ENCODE measurements at places on chromosomes 2 and 18.
A peak's percentile ranks its signal among the peaks of the same experiment; 100 is the strongest.

- no peak for DNase-seq
Measured at GRCh38 chr2:239820836-239821693, 204.1 kb downstream of the NDUFA10 start.

GRCh38 chr2:183029219-183029618 lies 9.0 kb downstream of the NCKAP1 start:
- no peak for DNase-seq

DNA sequence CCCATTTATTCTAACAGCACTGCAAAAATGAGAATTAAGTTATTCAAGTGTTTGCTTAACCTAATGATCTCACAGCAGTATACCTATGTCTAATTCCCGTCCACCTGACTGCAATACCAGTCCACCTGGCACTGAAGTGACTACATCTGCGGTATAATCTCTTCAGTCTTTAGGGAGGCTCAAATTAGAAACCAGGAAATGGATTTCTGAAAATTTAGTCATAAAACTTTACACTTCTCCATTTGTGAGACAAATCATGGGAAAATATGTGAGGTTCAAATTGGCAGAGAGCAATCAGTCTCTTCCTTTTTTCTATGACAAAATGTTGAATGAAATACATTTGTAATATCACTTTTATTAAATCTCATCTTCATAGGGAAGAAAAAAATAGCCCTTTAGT lies 33.0 kb downstream of the FTCDNL1 start:
- DNase-seq, result no peak

GRCh38 chr2:157657101-157657500 lies 28.4 kb upstream of the ACVR1C start:
- no peak for DNase-seq

GRCh38 chr18:57249883-57250282 lies 102.5 kb upstream of the ST8SIA3 start:
- no peak for DNase-seq

DNA sequence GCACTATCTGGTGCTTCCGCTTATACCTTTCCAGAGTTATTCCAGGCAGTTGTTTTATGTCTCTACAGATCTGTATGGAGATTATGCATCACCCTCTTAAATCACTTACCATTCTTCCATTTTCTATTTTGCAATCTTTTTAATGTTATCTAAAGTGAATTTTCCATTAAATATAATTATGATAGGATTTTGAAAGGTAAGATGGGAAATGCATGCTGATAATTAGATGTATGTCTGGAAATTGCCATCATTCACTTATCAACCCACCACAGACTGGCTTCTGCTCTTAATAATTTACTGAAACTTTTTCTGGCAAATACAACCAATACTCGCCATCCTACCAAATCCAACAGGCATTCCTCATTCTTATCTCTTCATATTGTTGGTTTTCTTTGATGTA lies 227.4 kb upstream of the MC4R start:
- DNase-seq, result no peak

DNA sequence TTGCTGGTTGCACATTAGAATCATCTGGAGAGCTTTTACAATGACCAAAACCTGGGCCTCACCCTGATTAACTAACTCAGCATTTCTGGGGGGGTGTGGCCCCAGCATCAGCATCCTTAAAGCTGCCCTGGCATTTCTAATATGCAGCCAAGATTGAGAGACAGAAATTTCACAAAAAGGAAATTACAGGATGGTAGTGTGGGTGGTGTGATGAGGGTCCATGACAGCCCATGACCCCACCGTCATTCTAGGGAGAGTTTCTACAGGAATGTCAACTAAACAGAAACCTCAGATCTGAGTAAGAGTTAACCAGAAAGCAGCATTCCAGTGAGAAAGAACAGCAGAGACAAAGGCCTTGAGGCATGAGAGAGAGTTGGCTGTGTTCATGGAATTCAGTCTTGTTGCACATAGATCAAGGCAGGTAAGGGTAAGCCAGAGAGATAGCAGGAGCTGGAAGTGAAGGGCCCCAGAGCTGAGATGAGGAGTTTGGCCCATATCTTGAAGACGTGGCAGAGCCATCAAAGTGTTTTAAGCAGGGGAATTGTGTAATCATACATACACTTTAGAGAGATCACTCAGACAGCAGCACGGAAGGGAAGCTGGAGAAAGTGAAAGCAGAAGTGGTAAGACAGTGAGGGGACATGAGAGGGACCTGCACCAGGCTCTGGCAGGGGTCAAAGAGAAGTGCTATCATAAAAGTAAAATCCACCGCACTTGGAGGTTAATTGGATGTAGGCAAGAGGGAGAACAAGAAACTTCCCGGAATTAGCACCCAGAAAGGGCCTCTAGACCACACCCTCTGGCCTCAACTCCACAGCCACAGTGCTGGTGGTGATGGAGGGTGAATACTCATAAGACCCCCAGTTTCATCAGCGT lies 7.8 kb upstream of the TRABD2A start:
- no peak for DNase-seq

GRCh38 chr2:54106631-54107454 lies 8.6 kb upstream of the ACYP2 start:
- DNase-seq, result peak; percentile 84

DNA sequence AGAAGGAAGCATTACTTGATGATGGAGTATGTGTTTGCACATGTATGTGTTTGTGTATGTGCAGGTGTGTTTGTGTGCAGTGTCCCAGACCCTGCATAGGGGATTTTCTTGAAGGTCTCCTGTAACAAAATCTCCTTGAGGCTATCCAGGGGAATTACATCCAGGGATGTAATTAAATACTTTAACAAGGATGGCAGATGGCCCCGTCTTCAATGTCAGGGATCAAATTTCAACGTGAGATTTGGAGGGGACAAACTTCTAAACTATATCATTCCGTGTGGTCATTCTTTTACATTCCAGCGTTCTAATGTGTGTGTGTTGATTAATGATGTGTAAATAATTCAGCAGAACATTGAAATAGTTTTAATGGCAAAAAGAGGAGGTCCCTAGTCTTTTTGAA lies 3.3 kb downstream of the UGT1A9 start:
- DNase-seq, result peak; percentile 51

GRCh38 chr2:227848586-227848985 lies 22.8 kb upstream of the DAW1 start:
- no peak for DNase-seq

- DNase-seq, result no peak
Measured at GRCh38 chr2:159589286-159589685, 27.1 kb downstream of the BAZ2B start.

DNA sequence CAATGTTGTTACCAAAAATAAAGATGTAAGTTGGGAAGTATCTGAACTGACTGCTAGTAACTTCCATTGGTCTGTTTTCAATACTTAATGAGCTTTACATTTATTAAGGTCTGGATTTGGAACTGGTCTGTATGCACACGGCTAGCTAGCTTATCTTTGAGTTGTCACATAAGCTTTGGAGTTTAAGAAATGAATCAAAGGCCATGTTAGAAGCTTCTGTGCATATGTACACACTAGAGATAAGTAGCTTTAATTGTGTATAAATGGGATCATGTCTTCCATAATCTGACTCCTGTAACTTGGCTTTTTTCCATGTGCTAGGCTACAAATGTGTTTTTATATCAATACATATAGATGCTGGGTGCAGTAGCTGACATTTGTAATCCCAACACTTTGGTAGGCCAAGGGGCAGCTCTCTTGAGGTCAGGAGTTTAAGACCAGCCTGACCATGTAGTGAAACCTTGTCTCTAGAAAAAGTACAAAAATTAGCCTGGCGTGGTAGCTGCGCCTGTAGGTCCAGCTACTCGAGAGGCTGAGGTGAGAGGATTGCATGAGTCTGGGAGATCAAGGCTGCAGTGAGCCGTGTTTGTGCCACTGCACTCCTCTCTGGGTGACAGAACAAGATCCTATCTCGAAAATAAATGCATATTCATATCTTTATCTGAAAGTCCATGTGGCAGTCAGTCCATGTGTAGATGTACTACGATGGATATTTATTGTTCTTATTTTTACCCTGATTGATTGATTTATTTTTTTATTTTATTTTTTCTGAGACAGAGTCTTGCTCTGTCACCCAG lies 27.2 kb downstream of the ATIC start:
- DNase-seq, result no peak

GRCh38 chr18:70126832-70127231 lies 78.7 kb downstream of the RTTN start:
- DNase-seq, result no peak

- no peak for DNase-seq
Measured at GRCh38 chr2:222730366-222730999, 59.0 kb downstream of the MOGAT1 start.

GRCh38 chr2:45851576-45852304 lies 200.3 kb downstream of the PRKCE start:
- DNase-seq, result peak; percentile 41

- no peak for DNase-seq
Measured at GRCh38 chr2:52594026-52594425, 1173.6 kb upstream of the CHAC2 start.

DNA sequence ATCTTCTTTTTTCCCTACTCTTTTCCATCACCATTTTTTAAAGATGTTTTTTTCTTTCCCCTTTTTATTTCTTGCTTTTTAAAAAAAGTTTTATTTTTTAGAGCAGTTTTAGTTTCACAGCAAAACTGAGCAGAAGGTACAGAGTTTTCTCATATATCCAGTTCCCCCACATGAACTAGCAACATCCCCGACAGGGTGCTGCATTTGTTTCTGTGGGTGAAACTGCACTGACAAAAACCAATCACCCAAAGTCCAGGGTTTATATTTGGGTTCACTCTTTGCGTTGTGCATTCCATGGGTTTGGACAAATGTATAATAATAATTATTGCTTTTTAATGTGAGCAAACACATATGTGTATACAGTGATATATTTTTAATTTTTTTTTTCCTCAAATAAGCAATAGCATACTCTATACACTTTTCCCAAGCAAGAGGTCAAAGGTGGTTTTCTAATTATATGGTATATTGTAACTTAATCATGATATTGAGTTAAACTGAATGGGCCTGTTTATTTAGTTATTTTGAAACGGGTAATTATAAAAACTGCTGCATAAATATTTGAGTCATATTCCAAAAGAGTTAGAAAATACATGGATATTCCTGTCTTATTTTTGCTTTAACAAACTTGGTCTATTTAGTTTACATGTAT lies 50.3 kb downstream of the NCK2 start:
- no peak for DNase-seq

GRCh38 chr18:48109961-48110493 lies 179.6 kb upstream of the SMAD2 start:
- DNase-seq, result no peak

DNA sequence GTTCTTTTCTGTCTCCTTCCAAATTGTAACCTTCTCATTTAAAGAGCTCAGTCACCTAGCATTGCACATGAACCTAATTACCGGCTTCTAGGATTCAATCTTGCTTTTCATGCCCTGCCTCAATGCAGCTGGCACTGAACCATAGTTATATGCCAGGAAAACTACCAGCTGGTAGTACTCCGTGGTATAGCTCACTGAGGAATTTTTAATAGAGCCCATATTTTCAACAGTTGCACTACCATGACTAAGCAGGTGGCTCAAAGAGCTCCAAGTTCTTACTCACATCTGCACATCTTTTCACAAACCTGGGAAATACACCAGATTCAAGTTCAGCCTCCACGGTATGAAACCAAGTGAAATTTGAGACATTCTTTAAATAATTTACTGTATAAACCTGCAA lies 363.5 kb downstream of the GRB14 start:
- DNase-seq, result no peak

- no peak for DNase-seq
Measured at GRCh38 chr2:233839447-233839820, 14.9 kb downstream of the HJURP start.

DNA sequence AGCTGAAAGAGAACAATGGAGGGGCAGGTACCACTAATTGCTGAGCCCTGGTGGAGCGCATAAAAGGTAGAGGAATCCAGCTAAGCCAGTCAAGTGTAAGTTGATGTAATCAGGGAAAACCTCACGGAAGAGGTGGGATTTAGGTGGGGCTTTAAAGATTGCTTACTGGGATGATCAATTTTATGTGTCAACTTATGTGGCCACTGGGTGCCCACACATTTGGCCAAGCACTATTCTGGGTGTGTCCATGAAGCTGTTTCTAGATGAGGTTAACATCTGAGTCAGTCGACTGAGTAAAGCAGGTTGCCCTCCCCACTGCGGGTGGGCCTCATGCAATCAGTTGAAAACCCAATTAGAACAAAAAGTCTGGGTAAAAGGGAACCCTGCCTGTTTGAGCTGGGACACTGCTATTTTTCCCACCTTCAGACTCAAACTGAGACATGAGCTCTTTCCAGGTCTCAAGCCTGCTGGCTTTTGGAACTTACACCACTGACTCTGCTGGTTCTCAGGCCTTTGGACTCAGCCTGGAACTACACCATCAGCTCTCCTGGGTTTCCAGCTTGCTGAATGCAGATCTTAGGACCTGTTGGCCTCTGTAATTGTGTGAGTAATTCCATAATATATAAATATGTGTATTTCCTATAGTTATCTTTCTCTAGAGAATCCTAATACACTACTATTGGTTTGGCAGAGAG lies 67.3 kb downstream of the MYO5B start:
- DNase-seq, result no peak

GRCh38 chr18:6876641-6877041 lies 147.1 kb downstream of the ARHGAP28 start:
- DNase-seq, result no peak

DNA sequence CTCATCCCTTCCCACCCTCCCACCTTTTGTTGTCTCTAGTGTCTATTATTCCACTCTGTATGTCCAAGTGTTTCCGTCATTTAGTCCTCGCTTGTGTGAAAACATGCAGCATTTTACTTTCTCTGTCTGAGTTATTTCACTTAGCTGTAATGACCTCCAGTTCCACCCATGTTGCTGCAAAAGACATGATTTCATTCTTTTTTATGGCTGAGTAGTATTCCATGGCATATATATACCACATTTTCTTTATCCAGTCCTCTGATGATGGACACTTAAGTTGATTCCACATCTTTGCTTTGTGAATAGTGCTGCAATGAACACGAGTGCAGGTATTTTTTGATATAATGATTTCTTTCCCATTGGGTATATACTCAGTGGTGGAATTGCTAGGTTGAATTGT lies 296.7 kb downstream of the MBD5 start:
- DNase-seq, result no peak
